Left ventricle myocardium inferior (tissue), 1 donor: ENCODE measurements at places on chromosomes 11 and 22.

DNA sequence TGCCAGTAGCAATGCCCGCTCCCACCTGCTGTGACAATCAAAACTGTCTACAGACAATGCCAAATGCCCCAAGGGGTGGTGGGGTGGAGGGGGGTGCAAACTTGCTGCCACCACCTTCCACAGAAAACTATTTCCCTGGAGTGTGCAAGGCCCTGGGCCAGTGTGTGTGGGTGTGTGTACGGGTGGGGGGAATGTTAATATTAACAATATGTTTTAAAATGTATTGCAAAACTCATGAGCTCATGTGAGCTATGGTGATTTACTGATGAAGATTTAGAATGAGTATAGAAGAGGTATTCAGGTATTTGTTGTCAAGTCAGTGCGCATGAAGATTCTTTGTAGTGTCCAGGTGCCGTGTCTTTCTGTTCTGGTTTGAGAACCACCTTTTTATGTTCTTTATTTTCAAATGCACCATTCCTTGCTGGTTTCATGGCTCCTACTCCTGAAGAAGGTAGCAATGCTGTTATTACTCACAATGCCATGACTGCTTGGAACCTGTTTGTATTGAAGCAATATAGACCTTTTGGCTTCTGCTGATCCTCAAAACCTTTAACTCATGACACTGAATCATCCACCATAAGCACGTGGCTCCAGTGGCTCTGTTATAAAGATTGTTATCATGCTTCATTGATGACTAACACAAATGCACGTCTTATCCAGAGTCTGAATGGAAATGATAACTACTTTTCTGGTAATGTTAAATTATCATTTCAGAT, 29.9 kb upstream of the AQP11 start:
- DNase-seq: no peak

DNA sequence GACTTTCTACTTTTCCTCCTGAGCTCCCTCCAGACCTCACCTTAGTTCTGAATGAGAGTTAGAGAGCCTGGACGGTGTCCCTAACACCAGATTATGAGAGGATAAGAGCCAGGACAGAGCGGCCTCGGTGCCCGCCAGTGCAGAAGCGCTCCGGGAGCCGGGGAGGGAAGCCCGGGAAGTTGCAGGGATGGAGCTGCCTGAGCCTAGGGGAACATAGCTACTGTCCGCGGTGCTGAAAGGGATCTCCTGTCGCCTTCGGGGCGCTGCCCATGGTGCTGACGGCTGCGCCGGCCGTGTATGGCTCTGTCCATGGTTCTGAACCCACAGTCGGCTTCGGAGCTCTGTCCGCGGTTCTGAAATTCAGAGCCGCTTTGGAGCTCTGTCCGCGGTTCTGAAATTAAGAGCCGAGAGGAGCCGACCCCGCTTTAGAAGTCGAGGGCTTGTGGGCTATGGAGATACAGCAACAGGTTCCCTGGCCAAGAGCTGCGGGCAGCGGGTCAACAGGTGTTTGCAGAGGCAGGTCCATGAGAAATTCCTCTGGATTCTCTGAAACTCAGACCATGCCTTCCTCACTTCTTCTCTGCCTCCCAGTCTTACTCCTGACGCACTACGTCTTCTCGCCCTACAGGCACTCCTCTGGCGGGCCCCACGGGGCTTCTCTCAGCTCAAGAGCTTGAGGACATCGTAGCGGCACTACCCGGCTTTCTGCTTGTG, 814 bp downstream of the NPAS4 start:
- peak; percentile 87 for DNase-seq

GRCh38 chr22:22110548-22111266, 128.1 kb upstream of the TOP3B start:
- DNase-seq: no peak

DNA sequence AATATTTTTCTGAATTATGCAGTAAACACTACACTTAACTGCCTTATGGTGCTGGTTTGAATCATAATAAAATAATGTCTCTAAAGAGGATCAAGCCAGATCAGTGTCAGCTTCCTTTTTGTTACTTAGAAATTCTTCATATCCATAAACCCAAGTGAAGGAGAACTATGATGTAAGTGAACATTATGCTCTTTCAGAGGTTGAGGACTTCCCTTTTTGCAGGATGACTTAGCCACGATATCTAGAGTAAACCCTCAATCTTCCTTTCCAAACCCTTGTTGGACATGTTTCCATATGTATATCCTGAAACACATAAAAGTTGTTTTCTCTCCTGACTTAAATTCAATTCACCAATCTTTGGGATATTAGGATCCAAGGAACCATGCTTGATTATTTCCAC, 19.1 kb downstream of the OR8D1 start:
- no peak for DNase-seq

DNA sequence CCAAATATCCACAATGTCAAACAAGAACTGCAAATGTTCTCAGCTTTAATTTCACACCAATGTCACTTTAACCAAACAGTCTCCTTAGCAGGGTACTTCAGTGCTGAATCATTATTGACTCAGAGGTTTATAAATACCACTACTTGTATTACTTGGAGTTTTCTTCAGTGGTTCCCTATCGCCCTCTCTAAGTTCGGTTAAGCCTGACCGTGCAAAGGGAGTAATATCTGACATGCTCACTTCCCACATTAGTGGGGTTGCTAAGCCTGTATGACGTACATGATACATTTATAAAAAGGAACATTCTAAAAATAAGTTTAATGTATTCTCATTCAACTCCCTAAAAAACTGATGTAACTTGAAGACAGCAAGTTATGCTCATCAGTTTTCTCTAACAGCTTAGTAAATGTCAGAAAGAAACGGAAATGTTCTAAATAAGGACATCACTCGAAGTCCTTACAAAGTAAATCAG, 93.1 kb upstream of the ZC3H12C start:
- DNase-seq: no peak

- no peak for DNase-seq
These were observed 597 bp downstream of the RPUSD4 start for GRCh38 chr11:126210871-126211235.

GRCh38 chr11:44176546-44177213, 81.2 kb downstream of the EXT2 start:
- no peak for DNase-seq

DNA sequence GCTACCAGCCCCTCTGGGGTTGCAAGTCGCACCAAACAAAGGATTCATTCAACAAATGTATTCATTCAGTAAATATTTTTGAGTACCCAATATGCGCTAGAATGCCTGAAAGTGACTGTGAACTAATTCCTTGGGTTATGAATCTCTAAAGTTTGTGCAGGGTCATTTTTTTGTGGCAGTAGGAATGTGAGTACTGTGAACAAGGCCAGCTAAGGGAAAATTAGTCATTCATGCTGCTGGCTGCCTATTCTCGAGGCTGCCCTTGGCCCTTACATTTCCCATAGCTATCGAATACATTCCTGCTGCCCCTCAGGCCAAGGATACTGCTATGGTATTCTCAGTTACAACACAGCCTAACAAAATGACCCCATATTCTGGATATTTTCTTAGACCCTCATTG, 141.6 kb downstream of the TRPC6 start:
- DNase-seq: no peak

GRCh38 chr11:104918113-104918824, 20.0 kb upstream of the CASP12 start:
- no peak for DNase-seq

GRCh38 chr11:66629356-66629755, 9.1 kb upstream of the RBM4 start:
- no peak for DNase-seq

- DNase-seq: no peak
These were observed 12.7 kb upstream of the MIEF1 start for GRCh38 chr22:39489094-39490068.
